ENCODE measurements at places on chromosomes 16 and 17.

DNA sequence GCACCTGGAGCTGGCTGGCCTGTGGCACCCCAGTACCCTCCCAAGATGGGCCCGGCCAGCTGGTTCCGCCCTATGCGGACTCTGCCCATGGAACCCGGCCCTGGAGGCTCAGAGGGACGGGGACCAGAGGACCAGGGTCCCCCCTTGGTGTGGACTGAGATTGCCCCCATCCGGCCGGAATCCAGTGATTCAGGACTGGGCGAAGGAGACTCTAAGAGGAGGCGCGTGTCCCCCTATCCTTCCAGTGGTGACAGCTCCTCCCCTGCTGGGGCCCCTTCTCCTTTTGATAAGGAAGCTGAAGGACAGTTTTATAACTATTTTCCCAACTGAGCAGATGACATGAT is 12.0 kb downstream of the TBX21 start:
- DNase-seq = no peak

DNA sequence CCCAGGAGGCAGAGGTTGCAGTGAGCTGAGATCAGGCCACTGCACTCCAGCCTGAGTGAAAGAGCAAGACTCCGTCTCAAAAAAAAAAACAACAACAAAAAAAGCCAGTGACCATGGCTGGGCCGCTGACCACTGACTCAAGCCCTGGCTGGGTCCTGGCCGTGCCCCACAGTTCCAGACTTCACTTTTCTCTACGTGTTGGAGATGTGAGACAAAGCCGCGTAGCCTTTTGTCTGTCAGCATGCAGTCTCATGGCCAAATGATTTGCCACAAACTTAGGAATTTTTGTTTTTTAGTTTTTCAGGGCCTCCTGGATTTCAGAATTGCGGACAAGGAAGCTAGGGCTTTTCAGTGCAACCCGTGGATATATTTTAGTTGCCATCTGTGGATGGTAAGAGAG is 89.3 kb upstream of the CIBAR2 start:
- DNase-seq = no peak

DNA sequence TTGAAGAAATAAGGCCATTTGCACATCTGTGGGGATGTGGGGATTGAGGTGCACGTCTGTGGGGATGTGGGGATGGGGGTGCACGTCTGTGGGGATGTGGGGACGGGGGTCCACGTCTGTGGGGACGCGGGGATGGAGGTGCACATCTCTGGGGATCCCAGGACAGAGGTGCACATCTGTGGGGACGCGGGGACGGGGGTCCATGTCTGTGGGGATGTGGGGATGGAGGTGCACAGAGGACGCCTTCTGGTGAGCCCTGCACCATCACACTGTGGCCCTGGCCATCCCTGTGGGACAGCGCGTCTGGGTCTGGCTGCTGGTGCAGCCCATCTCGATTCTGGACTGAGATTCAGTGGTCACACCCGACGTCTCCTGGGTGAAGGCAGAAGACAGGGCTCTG is 161.4 kb downstream of the LAT start:
- no peak for DNase-seq

DNA sequence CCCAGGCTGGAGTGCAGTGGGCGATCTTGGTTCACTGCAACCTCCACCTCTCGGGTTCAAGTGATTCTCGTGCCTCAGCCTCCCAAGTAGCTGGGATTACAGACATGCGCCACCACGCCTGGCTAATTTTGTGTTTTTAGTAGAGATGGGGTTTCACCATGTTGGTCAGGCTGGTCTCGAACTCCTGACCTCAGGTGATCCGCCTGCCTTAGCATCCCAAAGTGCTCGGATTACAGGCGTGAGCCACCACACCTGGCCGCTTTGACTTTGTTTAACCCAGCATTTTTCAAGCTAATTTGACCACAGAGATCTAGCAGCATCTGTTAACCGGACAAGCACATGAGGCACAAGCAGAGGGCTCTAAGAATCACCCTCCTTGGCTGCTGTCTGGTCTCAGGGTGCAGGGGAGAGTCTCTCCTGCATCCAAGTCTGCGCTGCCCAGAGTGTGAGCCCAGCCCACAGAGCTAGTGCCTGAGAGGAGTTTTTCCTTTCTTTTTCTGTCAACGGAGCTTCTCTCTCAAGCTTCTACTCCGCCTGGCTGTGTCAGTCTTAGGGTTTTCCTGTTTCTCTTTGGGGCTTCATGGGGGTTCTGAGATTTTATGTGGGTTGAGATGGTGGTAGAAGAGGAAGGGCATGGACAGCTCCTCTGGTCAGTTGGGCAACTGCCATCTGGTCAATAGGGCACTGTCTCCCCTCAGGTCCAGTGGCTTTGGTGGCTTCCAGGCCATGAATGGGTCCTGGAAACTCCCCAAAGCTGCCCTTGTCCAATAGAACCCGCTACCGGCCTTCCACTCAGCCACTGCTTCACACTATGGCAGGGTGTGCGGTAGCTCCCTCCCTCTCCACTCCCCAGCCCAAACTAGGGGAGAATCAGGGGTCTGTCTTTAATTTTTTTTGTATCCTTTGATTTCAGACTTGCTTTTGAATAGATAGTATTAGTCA is 59.6 kb downstream of the TNFRSF13B start:
- DNase-seq = no peak

DNA sequence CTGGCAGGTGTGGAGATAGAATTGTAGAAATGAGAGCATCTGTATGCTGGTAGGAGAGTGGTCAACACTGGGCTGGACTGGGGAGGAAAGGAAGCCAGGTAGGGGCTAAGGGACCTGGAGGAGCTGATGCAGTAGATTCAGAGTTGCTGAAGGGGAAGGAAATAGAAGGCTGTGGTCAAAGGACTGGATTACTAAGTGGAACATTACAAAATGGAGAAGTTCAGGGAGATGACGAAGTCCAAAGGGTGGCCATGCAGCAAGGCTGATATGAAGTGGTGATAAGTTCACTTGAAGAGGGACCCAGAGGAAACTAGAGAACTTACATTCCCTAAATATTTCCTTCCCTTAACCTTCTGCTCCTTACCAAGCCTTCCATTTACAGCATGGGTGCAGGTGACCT is 8.6 kb upstream of the CCL2 start:
- no peak for DNase-seq

Data from ELF-1 (cell line).